ENCODE measurements at places on chromosomes 13 and 19. TPM values are rescaled to one million over a fixed set of nuclear protein-coding genes. Genes with fewer than 3 reads are reported as not detected.

The SELENOV gene
- total RNA-seq: not detected

The OVOL3 gene
- total RNA-seq: not detected

The CBARP gene
- total RNA-seq: not detected

The B3GNT3 gene
- not detected for total RNA-seq

The SIGLECL1 gene
- total RNA-seq: not detected

The TSC22D1 gene
- 35.9 TPM for total RNA-seq

The CYP4F11 gene
- not detected for total RNA-seq

The CERS4 gene
- total RNA-seq: 29.2 TPM

The SCEL gene
- total RNA-seq: not detected

The TYROBP gene
- total RNA-seq: 12.7 TPM

The MUC16 gene
- not detected for total RNA-seq

DNA sequence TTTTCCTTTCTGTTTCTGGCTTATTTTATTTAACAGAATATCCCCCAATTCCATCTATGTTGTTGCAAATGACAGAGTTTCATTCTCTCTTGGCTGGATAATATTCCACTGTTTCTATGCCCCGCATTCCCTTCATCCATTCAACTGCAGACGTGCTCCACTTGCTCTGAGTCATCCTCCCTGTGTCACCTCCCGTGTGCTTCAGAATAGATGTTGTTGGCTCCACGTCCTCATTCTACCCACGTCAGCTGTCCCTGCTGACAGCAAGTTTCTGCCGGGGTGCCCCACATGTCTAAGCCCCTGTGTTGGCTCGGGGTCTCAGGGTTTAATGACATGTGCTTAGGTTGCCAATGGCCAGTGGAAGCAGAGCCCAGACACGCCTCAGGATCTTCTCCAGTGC, 1041.0 kb downstream of the UQCRFS1 start:
- DNase-seq: no peak

DNA sequence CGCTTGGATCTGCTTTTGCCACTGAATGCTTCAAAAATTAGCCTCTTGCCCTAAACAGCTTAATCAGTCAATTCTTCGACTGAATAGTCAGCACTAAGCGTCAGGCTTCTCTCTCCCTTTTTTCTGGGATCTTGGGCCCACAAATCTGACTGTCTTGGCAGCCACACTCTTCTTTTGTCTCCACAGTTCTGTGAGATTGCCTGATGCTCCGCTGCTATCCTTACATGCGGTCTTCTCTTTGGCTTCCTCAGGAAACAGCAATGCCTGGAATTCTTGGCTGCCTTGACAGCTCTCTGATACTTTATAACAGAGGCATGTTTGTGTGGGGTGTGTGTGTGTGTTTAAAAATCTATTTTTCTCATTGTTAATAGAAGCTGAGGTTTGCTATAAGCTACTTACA, 32.6 kb downstream of the ERCC5 start:
- DNase-seq: no peak

DNA sequence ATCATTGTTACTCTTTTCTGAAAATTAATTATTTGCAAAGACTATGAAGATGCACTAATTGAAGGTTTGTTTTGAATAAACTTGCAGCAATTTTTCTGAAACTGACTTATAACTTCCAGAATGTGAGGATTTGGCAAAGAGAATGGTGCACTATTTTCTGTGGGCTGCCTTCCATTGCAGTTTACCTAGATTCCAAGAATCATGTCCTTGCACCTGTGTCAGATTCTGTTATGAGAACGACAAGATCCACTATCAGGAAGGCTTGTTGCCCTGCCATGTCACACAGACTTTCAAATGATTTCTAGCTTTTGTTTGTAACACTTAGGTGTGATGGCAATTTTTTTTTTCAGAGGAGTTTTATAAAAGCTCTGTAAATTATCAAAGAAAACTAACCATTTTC, 5.6 kb upstream of the SLAIN1 start:
- no peak for DNase-seq

GRCh38 chr19:12064590-12065538, at the start of gene ZNF844:
Gene ZNF844, plus strand, starts transcription at chr19:12064731. Its CDS starts 143 bp downstream, at chr19:12064874.
- peak; percentile 59 for DNase-seq

GRCh38 chr13:49022472-49023144, 46.9 kb downstream of the FNDC3A start:
- DNase-seq: no peak

- no peak for DNase-seq
These were observed 12.7 kb upstream of the KBTBD6 start for GRCh38 chr13:41145136-41145908.

GRCh38 chr13:79404361-79404760, 1.7 kb downstream of the RBM26 start:
- no peak for DNase-seq

DNA sequence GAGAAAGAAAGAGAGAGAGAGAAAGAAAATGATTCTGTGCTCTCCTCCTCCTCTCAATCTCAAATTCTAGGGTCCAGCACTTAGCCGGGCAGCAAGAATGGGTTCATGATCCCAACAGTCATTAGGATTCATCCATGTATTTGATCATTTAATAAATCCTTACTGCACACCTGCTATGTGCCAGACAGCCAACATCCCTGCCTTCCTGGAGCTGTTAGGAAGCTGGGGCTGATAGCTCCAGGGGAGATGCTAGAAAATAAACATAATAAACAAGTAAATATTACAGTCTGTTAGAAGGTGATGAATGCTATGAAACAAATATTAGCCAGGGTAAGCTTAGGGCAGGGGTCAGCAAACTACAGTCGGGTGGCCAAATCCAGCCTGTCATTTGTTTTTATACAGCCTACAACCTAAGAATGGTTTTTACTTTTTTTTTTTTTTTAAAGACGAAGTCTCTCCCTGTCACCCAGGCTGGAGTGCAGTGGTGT, 9.9 kb upstream of the ACP7 start:
- DNase-seq: no peak

DNA sequence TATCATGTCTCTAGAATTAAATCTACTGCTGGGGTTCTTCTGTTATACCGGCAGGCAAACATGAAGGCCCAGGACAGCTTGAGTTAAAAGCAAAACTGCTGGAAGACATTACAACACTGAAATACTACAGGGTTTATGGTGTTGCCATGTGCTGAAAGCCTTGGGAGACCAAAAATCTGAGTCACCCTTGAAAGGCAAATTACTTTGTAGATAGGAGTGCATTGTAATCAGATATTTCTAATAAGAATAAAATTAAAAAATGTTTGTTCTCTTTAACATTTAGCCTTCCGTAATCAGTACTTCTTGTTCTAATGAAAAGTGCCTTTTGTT, 181.3 kb downstream of the PCDH9 start:
- no peak for DNase-seq

DNA sequence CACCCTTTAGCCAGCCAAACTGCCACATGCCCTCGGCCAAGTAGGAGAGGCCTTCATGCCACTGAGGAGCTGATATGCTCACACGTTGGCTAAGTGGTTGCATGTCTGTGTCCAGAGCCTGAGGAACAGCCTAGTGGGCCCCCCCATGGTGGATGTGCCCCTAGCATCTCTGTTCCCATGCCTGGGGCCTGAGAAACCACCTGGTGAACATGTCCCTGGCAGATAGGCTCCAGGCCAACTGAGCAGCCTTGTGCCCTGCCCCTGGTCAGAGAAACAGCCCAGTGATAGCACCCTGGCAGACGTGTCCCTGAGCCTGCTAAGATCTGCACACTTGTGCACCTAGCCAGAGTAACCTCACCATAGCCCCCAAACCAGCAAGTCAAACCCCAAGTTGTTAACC, 121.8 kb upstream of the WASF3 start:
- DNase-seq: no peak

GRCh38 chr13:72886272-72887067, 104.5 kb downstream of the PIBF1 start:
- DNase-seq: no peak

DNA sequence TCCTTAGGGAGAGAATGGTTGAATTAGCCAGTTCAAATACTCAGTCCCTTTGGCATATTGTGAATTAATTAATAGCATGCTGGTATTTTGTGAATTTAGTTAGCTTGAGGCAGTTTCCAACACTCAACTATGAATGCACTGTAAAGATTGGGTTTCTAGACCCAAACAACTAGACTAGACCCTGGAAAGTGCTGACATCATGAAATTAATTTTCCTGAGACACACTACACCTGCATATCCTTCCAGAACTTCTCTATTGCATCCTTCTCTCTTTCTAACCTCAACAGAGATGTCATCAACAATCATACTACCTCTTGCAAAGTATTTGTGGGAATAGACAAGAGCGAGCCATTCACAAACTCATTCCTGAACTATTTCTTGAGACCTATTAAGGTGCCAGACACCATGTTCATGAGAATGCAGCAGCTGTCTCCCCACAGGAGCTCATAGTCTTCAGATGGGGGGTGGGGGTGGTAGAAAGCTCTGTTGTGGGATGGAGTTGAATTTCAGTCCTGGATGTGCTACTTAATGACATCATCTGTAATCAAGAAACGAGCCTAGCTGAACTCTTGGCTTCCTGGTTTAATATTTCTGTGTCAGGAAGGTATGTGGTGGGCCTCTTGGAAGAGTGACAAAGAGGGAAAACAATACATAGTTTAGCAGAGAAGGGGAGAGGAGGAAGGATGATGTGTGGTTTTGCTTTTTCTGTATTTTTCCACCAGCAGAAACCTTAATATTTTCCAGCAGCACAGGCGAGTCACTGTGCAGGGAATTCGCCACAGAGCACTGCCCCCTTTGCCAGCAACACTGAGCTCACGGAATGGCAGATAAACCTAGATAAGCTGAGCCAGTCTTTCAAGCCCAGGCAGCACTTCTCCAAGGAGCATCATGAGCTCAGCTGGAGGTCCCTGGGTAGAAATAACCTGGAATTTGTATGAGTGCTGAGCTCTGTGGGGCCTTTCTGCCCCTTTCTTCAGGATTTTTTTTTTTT, 53.1 kb upstream of the CYSLTR2 start:
- DNase-seq: no peak

DNA sequence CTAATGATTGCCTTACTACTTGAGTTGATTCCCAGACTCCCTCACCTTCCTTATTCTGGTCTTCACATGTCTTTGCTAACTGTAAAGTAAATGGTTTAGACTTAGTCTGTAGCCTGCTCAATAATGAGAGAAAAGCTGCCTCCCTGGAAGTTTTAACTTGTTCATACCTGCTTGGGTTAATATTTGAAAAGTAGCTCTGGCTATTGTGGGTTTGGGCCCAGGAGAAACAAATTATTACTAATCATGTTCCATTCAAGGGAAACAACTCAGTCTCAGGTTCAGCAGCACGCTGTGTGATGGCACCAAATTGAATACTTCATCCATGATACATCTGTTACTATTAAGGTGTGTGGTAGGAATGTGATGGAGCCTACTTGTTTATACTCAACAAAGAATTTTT, 75.0 kb downstream of the ZMYM2 start:
- DNase-seq: no peak

- peak; percentile 79 for DNase-seq
These were observed at the start of gene ZNF552 for GRCh38 chr19:57814505-57815246. Gene ZNF552, minus strand, starts transcription at chr19:57814913. Its CDS starts 170 bp downstream, at chr19:57814743.

GRCh38 chr13:113930671-113931637, 42.9 kb downstream of the C13orf46 start:
- DNase-seq: no peak

DNA sequence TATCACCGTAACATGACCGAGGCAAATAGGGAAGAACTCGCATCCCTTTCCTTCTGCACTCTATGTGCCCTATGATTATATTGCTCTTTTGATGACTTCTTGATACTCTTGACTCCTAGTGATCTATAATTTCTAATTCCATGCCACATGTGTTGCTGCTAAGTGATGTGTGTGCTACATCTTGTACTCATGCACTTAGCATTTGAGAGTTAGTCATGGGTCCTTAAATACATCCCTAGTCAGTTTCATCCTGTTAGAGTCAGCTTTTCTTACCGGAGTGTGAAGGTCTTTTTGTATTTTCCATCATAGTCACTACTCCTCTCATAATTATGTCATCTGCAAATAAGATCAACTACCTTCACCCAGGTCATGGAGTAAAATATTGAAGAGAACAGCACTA, 30.2 kb downstream of the RXFP2 start:
- no peak for DNase-seq

GRCh38 chr13:77360032-77360685, 33.3 kb upstream of the MYCBP2 start:
- no peak for DNase-seq

DNA sequence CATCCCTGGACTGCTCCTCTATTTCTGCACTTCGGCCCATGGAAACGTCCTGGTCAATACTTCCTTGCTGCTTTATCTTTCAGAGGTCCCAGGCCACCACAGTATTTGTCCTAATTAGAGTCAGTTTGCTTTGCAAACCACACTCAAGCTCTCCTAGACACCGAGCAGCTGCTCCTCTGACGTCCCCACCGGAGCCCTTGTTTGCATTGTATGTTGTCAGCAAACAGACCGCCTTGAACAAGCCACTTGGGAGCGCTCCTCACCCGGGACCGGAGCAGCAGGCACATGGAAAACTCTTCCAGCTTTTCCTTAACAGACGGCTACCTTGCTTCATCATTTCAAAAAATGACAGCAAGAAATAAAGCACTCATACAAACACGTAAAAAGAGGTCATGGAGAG, 51.5 kb upstream of the GTF3A start:
- no peak for DNase-seq

DNA sequence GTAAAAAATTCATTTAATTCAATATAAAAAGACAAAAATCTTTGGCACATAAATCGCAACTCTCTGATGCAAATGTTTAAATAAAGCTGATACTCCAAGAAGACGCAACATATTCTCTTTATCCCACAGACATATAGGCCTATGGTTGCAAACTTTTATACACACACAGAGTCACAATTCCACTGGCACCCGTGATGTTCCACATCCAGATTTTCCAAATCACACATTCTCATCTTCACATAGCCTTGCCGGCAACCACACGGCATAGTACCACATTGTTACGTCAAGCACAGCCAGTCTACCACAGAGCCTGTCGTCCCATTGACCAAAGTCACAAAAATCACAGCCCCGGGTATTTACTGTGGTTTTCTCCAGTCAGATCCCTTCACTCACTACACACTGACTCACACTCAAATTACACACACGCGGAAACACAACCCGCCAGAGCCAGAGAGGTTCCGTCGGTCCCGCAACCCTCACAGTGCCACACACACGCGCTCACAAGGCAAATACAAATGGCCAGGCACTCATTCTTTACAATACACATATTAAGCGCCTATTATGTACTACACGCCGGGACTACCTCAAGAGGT, 546 bp upstream of the ZNF546 start:
- no peak for DNase-seq

Data from CD4-positive, alpha-beta memory T cell (primary cell).